Type B pancreatic cell (in vitro differentiated cells): ENCODE measurements at places on chromosomes 6 and 20.

DNA sequence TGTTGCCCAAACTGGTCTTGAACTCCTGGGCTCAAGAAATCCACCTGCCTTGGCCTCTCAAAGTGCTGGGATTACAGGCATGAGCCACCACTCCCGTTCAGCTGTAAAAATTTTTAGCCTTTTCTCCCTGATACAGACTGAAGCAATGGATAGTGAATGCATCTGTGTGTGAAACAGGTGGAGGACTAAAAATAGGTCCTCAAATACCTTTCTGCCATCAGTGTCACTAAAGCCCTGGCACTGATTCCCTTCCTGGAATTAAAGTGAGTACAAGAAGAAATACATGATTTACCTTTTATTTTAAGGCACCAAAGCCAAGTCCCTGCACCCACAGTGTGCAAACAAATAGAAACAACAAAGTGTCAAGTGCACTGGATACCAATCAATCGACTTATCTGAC is 25.1 kb downstream of the TULP4 start:
- no peak for DNase-seq

DNA sequence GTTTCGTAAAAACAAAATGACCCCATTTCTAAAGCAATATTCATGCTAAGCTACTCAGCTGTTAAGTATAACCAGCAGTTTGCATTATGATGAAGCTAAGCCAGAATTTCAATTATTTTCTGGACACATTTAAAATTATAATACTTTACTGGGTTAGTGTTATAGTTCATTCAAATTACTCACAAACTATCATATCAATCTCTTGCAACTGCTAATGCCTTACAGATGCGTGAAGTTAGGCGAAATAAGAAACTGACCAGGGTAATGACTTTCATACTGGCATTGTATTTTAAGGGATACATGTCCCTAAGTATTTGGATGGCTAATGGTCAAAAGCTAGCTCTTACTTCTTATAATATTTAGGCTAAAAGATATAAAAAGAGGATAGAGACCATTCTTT is 249.6 kb downstream of the TSHZ2 start:
- DNase-seq, result no peak

- DNase-seq, result no peak
Observed at GRCh38 chr6:29596381-29596900, 11.5 kb downstream of the OR2H2 start.

DNA sequence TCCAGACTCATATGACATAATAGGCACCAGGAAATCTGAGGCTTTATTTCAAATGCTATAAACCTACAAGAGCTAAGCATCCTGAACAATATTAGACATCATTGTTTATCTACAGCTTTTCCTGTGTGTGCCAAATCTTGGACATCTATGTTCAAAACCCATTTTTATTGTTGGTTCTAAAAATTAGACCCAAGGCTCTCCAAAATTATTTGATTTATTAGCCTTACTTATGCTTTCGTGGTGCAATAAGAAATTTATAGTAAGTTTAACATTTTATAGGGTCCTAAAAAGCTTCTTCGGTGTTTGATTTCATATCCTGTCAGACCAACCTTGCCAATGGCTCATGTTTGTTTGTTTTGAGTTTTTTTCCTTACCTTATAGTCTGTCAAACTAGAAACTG is 1014.5 kb upstream of the MANEA start:
- DNase-seq, result no peak

GRCh38 chr6:42079941-42080464 is 29.7 kb downstream of the TAF8 start:
- no peak for DNase-seq

- DNase-seq, result no peak
Observed at GRCh38 chr6:29483186-29483585, 4.6 kb downstream of the MAS1L start.

- DNase-seq, result no peak
Observed at GRCh38 chr6:127516662-127517273, 2.4 kb downstream of the MTCL3 start.

DNA sequence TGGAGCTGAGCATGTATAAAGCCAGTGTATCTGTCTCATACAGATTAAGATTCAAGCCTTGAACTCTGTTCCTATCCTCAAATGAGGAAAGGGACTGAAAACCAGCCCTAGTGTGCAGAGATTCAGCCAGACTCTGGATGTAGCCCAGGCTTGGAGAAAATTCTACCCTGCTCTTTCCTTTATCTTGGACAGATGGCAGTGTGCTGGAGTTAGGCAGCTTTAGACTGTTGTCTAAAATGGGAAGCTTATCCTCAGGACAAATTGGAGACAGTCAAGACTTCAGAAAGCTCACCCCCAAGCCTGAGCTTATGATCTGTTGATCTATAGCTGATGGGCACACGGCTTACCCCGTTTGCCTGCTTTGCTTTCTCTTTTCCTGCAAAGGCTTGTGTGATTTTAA is 1057.6 kb downstream of the KIF16B start:
- no peak for DNase-seq

DNA sequence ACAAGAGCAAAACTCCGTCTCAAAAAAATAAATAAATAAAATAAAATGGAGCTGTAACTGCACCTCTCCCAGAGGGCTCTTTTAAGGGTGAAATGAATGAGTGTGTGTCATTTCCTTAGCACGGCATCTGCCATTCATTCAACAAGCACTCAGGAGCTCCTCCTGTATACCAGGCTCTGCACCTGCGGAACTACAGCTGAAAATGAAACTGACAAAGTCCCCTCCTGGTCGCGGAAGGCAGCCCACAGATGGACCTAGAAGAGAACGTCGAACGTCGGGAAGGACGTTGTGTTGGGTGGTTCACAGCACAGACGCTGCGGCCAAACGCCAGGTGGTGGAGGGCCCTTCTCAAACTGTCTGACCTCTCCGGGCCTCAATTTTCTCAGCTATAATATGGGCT is 256.4 kb downstream of the TFAP2C start:
- no peak for DNase-seq

GRCh38 chr6:105882121-105882803 is 203.9 kb upstream of the PRDM1 start:
- DNase-seq, result no peak

DNA sequence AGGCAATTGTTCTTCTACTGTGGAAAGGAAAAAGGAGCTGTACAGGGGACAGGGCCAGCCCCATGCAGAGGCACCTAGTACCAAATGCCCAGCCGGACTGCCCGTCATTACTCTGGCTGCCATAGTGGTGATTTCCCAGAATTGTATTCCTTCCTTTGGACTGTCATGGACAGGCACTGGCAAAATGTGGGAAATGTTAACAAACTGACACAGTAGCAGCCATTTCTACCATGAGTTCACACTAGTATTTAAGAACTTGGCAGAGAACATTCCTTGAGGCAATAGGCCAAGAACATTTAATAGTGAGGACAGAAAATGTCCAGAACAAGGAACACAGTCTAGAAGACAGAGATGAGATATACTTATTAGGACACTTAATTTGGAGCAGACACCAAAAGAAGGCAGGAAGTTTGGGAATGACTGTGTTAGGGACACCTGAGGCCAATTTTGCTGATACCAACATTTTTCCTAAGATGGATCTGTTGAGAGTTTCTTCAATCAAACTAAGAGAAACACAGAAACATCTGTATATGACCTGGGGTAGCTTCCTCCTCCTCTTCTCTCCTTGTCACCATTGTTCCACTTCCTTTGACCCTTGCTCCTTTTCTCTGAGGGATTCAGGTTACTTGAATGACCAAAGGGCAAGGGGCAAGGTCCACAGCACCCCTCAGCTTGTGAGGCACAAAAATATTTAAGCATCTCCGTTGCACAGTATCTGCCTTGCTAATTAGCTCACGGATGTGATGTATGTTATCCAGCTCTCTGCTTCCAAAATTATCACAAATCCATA is 14.9 kb downstream of the ADTRP start:
- no peak for DNase-seq

- DNase-seq, result no peak
Observed at GRCh38 chr20:37670351-37670791, 23.5 kb upstream of the CTNNBL1 start.

DNA sequence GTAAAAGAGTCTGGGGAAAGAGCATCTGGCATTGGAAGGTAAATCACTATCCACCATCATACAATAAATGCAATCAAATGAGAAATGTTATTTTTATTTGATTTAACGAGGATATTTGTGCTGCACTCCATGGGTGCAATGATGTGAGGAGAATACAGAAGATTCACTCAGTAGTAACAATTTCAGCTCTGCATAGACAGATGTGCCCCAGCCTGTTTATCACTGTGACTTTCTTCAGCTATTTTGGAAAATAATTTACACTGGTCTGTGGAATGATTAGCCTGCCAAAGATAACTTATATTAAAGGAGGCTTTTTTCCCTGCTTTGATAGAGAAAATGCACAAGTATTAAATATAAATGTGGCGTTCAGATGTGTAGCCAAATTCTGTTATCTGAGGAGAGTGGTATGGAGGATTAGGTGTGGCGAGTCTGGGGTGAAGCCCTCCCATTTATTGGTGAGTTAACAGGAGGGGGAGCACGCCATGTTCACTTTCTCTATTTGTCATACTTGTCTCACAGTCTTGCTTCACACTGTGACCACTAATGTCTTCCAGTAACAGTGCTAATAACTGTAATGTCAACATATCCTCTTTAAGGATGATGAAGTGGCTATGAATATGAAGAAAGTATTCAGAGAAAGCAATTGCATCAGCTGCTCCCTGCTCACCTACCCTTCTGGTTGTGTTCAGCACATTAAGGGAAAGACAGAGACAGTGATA is 645.6 kb downstream of the MMUT start:
- no peak for DNase-seq

GRCh38 chr6:84220809-84221409 is 6.5 kb downstream of the CEP162 start:
- DNase-seq, result no peak

DNA sequence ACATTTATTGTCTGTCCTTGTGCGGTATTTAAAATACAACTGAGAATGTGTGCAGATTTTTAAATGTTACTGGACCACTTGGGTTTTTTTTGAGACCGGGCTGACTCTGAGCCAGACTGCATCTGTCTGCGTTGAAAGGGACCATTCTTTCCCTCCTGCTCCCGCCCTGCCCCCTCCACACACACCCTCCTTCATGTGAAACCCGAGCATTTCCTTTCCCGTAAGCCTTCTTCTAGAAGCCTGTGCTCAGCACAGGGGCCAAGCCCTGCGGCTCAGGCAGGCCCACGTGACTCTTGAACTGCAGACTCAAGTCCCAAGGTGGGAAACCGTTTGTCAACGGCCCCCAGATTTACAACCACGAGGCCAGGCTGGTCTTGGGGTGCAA is 82.7 kb upstream of the FOXC1 start:
- no peak for DNase-seq

DNA sequence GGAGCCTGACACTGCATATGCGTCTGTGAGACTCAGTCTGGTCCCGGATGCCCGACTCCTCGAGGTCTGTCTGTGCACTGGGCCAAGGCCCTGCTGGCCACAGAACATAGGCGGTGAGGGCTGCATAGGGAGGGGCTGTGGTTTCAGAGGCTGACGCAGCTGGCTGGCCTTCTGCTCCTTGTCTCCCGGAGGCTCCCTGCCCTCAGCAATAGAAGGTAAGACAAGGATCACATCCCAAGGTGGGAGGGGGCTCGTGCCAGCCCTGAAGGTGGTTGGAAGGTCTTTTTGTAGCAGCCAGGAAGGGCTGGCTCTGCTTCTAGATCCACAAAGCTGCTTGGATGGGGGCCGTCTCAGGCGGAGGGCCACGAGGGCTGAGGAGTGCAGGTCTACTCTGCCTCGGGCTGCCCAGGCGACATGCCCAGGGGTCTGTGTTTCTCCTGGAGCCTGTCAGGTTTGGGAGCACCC is 239.8 kb upstream of the SULF2 start:
- no peak for DNase-seq

GRCh38 chr6:69816569-69816968 is 19.8 kb upstream of the LMBRD1 start:
- no peak for DNase-seq

- no peak for DNase-seq
Observed at GRCh38 chr6:36514554-36515456, 32.5 kb downstream of the STK38 start.

DNA sequence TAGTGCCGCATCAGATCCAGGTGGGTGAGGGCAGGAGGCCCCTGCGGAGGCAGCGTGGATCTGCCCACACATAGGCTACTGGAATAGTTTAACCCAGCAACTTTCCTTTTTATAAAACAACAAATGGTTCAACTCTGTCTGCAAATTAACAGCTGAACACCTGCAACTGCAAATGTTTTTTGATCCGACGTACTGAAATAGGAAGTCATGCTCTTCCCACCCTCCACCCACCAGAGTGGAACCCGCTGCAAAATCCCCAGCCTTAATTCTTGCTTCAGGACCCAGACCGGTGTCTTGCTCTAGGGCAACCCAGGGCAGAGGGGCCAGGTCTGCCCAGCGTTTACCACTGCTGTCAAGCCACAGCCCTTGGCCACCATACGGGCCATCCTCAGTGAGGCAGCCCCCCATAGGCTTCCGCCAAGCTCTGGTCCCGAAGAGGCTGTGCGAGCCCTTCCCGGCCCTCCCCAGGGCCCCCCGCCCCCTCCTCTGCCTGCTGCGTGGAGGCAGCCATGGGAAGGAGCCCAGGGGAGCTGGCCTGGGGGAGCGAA is 334.3 kb downstream of the ZFAND3 start:
- DNase-seq, result no peak

GRCh38 chr20:47350691-47351545 is 5.6 kb downstream of the ZMYND8 start:
- no peak for DNase-seq

DNA sequence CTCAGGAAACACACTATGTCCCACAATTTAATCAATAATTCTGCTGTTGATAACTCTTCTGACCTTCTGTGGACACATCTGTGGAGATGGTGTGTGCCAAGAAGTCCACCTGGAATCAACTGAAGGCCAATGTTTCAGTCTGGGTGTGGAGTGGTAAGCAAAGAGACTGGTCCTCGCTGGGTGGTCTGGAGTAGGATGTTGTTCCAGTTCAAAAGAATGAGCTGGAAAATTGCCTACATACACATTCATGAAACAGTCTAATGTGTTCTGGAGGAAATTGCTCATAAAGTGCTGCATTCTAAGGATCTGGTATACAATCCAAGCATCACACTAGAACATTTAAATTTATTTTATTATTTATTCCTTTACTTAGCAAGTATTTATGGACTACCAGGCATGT is 33.9 kb upstream of the TBX18 start:
- no peak for DNase-seq

GRCh38 chr20:24990810-24991252 is 1.7 kb downstream of the APMAP start:
- peak; percentile 16 for DNase-seq

DNA sequence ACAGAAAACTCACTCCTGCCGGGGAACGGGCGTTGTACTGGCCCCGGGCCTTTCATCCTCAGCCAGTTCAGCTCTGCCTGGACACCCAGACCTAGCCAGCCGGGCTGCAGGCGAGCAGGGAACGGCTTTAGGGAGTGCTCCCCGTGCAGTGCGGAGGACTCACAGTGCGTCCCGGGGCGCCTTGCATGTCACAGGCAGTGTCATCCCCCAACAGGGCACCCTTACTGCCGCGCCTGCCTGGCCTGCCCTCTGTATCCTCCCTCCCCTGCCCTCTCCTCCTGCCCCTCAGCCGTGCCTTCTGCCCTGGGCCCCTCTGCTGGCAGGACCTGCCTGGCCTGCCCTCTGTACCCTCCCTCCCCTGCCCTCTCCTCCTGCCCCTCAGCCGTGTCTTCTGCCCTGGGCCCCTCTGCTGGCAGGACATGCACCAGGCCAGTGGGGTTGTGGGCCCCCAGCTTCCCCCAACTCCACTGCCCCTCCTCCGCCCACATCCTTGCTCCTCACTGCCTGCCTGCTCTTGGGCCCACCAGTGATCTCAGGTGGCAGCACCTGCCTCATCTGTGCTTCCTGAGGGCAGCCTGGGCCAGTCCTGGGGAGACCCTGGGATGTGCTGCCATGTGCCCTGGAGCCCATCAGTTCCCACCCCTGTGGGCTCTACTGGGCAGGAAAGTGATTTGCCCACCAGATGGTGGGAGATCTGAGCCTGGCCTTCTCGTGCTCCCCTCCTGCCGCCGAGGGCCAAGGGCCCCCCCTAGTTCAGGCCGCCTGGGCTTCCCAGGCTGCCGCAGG is 43.0 kb downstream of the PYGB start:
- no peak for DNase-seq
